ENCODE measurements at places on chromosomes 6 and 20.

DNA sequence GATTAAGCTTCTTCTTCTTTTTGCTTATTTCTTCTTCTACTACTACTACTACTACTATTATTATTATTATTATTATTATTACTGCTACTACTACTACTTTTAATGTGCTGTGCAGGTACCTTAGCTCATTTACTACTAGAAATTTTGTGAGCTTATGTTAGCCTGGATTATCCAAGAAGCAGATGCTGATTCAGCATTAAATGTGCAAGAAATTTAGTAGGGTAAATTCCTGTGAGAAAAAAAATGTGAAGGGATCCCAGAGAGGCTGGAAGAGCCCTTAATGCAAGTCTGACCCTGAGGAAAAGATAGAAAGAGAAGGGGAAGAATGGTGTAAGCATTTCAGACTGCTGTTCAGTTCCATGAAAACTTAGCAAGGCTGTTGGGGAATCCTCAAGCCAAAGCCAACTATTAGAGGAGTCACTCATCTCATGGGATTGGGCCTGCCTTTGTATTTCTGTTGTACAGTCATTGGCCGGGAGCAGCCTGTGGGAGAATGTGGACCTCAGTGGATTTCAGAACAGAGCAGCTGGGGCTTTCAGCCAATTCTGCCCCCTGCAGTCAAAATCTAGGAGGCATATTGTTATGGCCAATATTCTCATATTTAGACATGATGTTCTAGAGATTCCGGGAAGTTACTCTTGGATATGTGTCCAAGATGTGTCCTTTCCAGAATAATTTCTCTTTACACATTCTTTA lies 37.2 kb upstream of the TSPYL1 start:
- DNase-seq, result no peak

- peak; percentile 82 for DNase-seq
Observed at GRCh38 chr6:1024587-1024986, 287.3 kb upstream of the FOXQ1 start.

DNA sequence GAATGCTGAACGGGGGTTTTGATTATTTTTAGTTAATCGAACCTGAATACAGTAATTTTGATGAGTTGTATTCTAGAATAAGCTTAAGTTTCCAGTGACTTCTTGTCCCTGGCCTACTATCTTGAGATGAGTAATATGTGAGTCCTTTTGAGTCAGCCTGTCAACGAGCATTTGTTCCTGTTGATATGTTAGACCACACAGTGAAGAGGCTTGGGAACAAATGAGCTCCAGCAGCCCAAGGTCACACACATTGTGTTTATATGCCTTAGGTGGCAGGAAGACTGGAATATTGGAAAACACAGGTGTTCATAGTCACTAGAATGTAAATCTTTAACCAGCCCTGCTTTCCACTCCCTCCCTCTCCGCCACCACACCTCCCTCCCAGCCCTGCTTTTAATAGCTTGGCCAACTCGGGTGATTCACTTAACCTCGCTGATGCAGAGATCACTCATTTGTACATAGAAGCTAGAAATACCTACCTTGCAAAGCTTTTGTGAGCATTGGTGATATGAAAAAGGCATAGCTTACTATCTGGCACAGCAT lies 9.1 kb downstream of the SMPDL3A start:
- peak; percentile 84 for DNase-seq

GRCh38 chr6:106102034-106102433 lies 15.9 kb downstream of the PRDM1 start:
- no peak for DNase-seq

DNA sequence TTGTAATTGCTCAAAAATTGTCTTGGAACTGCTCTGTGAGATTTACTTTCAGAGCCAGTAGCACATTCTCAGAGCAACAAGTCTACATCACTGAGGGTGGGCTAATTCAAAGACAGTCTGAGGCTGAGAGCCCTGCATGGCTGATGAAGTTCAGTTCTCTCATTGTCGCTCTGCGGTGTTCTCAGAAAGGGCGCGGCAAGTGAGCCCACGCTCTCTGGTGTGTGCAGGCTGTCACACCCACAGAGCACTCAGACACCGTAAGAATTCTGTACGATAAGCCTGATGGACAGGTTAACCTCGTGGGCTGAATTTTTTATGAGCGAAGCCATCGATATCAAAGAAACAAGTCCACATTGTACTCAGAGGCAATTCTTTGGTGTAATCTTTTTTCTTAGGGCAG lies 557.8 kb downstream of the HACE1 start:
- DNase-seq, result no peak

GRCh38 chr6:134379076-134379475 lies 61.2 kb upstream of the SGK1 start:
- no peak for DNase-seq

- DNase-seq, result no peak
Observed at GRCh38 chr6:53161481-53162009, 12.9 kb upstream of the GCM1 start.

GRCh38 chr20:48007351-48007750 lies 222.1 kb upstream of the SULF2 start:
- no peak for DNase-seq

Data from IMR-90 (cell line).